ENCODE measurements at places on chromosomes 2 and 18.

DNA sequence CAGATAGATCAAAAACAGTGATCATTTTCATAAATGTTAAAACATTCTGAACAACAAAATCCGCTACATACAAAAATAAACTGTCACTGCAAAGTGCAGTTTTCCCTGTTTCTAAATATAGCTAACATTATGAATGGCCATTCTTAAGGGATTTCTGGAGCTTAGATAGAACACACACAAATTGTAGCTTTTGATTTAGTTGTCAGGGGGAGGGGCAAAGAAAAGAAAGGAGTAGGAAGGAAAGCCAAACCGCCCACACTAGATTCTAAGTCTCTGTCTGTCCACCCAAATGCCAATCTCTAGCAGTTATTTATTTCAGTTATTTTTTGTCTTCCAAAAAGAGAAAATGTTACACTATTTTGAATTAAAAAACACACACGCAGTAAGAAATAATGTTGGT, 182.4 kb downstream of the CDH2 start:
- DNase-seq, result no peak

DNA sequence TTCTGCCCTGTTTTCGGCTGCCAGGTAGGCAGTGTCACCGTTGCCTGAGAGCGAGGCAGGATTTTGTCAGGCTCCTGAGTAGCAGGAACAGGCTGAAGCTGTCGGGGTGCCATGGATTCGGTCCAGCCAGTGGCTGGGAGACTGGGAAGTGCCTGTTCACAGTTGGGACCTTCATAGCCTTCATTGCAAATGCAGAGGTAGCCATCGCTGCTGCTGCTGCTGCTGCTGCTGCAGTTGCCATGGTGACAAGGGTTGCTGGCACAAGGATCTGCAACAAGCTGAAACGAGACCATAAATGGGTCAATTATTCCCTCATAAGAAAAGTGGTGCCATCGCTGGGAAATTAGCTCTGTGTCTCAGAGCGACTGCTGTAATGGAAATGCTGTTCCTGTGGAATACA, 122.7 kb downstream of the DNER start:
- no peak for DNase-seq

DNA sequence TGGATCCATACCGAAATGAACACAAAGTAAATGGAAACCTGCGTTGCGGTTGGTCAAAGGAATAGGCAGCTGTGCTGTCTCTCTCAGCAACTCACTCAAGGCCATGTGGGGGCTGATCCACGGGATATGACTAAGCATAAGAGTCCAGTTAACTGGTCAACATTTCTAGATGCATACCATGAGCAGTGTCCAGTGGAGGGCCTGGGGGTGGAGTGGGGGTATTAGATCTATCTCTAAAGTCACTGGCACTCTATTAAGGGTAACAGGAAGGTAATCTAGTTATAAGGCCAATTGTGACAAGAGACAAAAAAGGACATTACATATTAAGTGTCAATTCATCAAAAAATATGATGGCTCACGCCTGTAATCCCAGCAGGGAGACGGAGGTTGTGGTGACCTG, 136.8 kb downstream of the TTC32 start:
- DNase-seq, result no peak

DNA sequence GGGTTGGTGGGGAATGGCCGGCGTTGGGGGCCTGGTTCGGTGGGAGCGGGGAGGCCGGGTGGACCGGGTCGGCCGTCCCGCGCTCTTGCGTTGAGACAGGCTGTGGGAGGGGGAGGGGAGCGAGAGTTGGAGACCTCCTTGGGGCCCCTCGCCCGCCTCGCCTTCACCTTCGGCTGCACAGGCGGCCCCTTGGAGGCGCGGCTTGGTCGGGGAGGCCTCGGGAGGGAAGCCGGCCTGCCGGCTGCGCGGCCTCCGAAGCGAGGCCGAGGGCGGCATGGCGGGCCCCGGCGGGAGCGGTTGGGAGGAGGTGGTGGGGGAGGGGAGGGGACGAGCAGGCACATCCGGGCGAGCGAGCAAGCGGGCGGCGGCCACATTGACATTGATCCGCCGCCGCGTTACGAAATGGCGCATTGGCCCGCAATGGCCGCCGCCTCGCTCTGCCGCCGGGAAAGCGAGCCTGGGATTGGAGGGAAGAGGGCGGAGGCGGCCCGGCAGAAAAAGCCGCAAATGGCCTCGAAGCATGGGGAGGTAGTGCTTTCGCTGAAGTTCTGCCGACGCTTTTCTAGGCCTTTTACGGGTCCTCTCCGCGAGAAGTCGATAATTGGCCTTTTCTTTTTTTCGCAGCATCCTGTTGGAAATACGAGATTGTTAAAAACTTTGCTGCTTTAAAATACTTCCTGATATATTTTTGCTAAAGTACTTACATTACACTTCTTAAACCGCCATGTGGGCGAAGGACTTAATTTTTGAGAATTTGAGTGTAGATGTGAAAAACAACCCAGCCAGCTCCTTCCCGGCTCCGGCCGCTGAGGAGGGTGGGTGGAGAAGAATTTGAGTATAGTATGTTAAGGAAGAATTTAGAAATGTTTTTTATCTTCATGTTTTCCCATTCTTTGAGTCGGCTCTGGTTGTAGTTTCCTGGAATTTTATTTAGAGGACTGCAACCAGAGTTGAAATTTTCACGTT, 580 bp downstream of the HNRNPA3 start:
- peak; percentile 90 for DNase-seq

DNA sequence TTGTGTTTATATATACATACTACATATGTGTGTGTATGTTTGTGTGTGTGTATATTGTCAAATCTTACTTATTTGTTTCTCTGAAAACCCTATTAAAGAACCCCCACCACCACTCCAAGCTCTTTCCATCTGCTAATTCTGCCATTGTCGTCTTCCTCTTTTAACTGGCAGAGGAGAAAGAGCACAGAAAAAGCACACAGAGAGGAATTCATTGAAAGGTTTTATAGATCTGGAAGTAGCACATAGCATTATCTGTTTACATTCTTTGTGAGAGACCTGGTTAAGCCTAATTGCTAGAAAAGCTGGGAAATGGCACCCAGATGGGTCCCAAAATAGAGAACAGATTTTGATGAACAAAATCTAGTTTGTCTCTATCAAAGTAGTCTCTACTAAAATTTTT, 800.0 kb upstream of the PIK3C3 start:
- DNase-seq, result no peak

GRCh38 chr2:28292491-28292890, 100.2 kb upstream of the FOSL2 start:
- no peak for DNase-seq

GRCh38 chr2:43241558-43241957, 15.2 kb upstream of the ZFP36L2 start:
- no peak for DNase-seq

DNA sequence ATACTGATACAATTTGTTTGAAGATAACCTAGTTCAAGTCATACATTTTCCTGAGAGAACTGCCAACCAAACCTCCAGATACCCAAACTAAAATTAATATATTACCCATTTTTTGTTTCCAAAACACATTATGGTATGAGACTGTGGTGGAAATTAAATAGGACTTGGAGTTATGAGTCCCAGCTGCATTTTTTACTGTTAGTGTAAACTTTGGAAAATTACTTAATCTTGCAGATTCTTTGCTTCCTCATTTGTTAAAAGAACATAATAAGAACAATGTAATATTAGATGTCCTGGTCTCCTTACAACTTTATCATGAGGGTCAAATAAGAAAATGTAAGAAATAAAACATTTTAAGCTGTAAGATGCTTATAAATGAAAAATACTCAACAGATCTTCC, 98.2 kb upstream of the TRIB2 start:
- no peak for DNase-seq

GRCh38 chr18:877238-877637, 27.4 kb upstream of the ADCYAP1 start:
- DNase-seq, result no peak

DNA sequence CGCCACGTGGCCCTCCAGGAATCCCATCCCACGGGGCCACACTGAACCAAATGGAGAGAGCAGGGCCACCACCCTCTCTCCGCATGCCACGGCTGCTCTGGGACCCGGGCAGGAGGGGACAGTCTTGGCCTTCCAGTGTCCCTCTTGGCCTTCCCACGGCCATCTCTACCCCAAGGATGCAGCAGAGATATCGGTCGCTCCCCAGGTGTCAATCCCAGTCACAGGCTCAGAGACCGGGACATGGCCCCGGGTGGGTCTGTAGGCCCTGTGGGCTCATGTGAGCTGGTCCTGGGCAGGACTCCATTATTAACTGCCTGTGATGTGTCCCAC, 15.3 kb downstream of the CAPN10 start:
- no peak for DNase-seq

- no peak for DNase-seq
Measured at GRCh38 chr2:135664623-135665068, 77.0 kb upstream of the UBXN4 start.

GRCh38 chr2:99425022-99425421, 64.8 kb downstream of the REV1 start:
- DNase-seq, result no peak

DNA sequence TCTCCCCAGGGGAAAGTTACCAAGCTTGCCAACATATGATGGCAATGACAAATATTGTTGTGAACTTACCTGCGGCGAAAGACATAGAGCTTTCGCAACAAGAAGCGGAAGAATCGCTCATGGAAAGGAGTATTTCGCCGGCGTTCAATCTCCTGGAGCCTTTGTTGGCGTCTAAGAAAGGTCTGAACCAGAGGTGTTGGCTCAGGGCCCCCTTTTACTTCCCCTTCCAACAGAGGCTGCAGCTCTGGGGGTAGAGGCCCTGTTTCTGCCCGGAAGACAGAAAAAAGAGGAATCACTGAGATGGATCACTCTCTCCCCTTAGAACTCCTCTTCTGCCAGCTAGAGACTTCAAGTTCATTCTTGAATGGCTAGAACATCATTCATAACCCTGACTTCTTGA, 10.8 kb downstream of the GGCX start:
- DNase-seq, result no peak

DNA sequence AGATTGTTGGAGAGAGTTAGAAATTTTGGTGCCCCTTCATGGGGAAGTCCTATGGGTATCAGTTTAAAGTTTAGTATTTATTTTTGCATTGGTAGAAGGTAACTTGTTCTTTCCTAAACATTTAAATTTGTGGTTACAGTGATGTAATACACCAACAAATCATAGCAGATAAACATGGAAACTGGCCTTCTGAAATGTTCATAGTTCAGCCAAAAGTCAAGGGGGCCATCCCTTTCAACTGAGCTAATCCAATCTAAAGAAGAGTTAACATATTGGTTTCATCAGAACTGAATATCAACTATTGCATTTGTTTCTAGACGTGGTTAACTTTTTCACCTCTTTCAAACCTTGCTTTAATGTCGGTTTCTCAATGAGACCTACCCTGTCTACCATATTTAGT, 46.3 kb downstream of the PPP1R1C start:
- DNase-seq, result no peak

Measured in effector memory CD4-positive, alpha-beta T cell (primary cell).